ENCODE measurements at places on chromosomes 4 and X.

DNA sequence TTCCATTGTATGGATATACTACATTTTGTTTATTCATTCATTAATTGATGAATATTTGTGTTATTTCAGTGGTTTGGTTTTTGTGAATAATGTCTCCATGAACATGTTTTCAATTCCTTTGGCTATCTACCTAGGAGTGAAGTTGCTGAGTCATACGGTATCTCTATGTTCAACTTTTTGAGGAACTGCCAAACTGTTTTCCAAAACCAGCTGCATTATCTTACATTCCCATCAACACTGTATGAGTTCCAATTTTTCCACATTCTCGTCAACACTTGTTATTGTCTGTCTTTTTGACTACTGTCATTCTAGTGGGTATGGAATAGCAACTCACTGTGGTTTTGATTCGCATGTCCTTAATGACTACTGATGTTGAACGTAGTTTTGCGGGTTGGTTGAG is 388.6 kb upstream of the MAGEB2 start:
- no peak for DNase-seq

DNA sequence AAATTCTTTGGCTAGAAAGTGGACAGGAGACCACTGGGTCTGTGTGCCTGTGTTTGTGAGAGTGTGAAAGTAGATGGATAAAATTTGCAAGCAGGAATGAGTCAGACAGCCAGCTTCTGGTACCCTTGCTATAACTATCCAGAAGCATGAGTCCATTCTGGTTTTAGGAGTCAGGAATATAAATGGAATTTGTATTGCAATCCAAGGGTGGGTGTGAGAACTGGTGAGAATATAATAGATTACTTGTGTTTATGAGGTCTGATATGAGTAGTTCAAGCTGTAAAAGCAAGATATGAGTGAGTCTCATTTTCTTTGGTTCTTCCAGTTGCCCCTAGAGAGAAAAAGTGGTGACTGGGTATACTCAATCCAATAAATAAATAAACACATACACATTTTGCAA is 212.7 kb upstream of the TAPT1 start:
- no peak for DNase-seq

DNA sequence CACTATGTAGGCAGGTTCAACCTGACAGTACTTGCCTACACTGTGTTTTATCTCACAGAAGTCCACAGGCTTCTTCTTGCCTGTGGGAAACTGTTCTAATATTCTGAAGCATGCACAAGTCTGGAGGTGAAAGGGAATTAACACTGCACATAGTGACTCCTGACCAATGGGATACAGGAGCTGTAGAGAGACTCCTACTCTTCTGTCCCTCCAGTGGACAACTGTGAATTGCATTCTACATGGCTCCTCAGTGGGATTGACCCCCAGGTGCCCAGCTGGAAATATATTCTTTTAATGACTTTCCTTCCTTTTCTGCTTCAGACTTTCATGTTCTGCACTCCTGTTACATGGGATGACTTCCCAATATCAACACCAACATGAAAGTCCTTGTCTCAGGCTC is 8.2 kb upstream of the YIPF6 start:
- DNase-seq = no peak

GRCh38 chrX:40471965-40472648 is 108.7 kb upstream of the ATP6AP2 start:
- no peak for DNase-seq

DNA sequence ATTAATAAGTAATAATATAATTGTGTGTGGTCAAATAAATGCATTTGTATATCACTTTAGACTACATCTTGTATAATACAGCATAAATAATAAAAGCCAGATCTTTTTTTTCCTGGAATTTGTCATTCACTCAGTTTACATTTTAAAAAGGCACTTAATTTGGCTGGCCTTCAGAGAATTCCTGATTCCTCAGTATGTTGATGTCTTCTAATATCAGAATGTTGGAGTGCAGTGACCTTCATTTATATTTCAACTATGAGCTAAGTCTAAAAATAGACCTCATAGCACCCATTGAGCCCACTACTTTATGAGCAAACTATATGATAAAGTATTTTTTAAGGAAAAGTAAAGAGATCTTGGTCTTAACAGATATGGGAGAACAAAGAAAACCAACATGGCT is 27.8 kb downstream of the ZNF330 start:
- DNase-seq = no peak

- DNase-seq = peak; percentile 44
Measured at GRCh38 chrX:149470955-149471354, 34.2 kb downstream of the IDS start.

- DNase-seq = no peak
Measured at GRCh38 chr4:2352729-2353221, 65.7 kb downstream of the ZFYVE28 start.

- DNase-seq = no peak
Measured at GRCh38 chrX:39133971-39134370, 332.7 kb downstream of the MID1IP1 start.

DNA sequence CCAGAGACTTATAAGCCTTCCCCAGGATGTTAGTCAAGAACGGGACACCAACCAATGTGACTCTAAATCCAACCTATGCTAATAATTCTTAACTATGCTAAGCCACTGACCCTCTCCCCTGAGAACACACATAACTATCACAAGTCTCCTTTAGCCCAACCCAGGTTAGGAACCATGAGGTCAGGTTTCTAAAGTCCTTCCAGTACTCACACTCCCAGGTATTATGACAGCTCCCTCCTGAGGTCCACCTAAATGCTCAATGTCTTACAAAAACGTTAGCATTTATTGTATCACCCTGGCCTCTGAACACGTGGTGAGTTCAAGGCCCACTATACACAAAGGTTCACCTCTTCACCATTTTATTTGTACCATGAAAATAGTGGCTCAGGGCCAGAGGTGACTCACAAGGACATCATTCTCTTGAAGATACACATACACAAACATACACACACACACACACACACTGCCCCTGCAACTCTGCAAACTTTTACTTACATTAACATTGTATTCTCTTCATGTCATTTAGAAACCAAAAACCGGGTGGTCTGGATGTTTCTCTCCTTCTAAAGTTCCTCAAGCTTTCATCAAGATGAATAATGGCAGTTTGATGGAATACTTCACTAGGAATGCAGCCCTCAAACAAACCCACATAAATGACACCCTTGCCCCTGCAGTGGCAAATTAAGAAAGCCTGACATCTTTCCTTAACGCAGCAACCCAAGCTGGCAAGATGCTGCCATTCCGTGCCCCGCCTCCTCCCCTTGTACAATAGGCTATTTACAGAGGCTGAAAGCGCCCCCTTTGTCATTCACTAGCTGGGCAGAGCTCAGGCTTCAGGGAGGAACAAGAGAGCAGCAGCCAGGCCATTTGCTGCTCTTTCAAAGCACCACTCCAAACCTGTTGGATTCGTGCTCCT is 17.7 kb downstream of the ACSL1 start:
- DNase-seq = no peak

DNA sequence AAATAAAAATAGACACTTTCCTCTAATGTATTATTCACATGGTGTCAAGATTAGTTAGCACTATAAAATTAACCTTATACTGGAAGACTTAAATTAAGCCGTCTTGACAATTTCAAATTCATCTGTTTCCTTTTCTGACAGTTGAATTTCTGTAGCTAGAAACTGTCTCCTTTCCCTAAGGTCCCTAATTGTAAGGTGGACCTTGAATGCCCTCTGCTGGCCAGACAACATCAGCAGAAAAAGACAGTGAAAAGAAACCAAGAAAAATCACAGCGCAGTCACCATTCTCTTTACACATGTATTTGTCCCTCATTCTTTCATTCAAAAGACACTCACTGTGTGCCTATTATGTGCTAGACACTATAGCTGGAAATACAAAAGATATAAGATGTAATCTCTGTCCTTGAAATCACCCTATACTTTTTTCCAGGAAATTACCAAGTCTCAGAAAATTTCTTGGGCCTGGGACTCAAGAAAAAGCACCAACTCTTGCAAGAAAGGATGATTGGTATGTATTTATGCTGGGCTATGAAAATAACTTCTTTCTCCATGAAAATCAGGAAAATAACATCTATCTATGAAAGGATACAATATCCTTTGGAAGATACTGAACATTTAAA is 32.7 kb upstream of the AMBN start:
- peak; percentile 10 for DNase-seq

- DNase-seq = no peak
Measured at GRCh38 chr4:61511716-61512488, 311.8 kb downstream of the ADGRL3 start.

- DNase-seq = no peak
Measured at GRCh38 chr4:97589481-97590196, 553.6 kb downstream of the STPG2 start.

- no peak for DNase-seq
Measured at GRCh38 chrX:26328608-26329319, 112.8 kb downstream of the MAGEB5 start.

DNA sequence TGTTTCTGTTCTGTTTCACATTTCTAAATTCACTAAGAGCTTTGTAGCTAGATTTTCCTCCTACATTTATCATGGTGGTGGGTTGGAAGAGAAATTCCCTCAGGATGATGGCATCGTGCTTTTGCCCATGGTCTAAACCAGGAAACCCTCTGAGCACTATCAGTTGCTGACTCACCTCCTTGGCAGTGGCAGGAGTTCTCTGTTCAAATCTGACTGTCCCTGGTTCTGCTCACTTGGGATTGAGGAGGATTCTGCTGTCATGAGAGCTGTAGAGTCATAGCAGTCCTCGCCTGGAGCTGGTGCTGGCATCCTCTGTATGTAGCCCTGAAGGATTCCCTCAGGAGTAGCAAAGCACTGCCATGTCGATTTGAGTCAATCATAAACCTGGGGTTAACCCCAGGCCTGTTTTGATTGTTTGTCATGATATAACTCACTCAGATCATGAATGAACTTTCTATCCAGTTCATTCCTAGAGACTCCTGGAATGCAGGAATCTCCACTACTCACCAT is 9.4 kb downstream of the TEX13A start:
- DNase-seq = no peak

DNA sequence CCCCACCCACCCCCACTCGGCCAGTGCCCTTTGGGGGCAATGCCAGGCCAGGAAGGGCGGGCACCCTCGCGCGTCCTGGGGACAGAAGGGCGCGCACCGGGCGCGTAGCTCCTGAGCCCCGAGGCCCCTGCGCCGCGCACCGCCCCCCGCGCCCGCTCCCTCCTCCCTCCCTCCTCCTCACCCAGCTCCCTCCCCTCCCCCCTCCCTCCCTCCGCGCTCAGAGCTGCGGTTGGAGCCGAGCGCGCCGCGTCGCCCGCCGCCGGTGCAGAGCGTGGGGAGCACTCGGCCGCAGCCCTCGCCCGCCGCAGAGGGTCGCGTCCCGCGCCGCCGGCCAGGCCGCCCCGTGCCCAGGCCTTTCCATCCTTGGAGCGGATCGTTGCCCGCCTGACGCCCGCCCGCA is at the start of gene ATP2B3:
TSS of gene ATP2B3 (plus strand) at position 220 of the 400 bp plus-strand sequence. CDS start 18,606 bp downstream, outside the sequence.
- DNase-seq = no peak

GRCh38 chr4:3122081-3122563 is 47.6 kb downstream of the HTT start:
- no peak for DNase-seq

GRCh38 chr4:1582227-1582626 is 101.9 kb downstream of the FAM53A start:
- DNase-seq = peak; percentile 40

GRCh38 chr4:6769233-6769988 is 13.1 kb upstream of the KIAA0232 start:
- no peak for DNase-seq

GRCh38 chr4:159977907-159978617 is 875.2 kb downstream of the RAPGEF2 start:
- DNase-seq = no peak

GRCh38 chrX:104695593-104695992 is 129.6 kb downstream of the IL1RAPL2 start:
- DNase-seq = no peak

GRCh38 chrX:119399772-119400101 is 601 bp downstream of the SLC25A43 start:
- no peak for DNase-seq

- DNase-seq = no peak
Measured at GRCh38 chr4:155073852-155074251, 134.6 kb upstream of the NPY2R start.

GRCh38 chr4:27304751-27305150 is 444.1 kb downstream of the STIM2 start:
- DNase-seq = no peak

GRCh38 chr4:134905061-134905460 is 703.5 kb upstream of the PABPC4L start:
- DNase-seq = no peak

- no peak for DNase-seq
Measured at GRCh38 chrX:95716841-95717240, 967.8 kb upstream of the DIAPH2 start.

DNA sequence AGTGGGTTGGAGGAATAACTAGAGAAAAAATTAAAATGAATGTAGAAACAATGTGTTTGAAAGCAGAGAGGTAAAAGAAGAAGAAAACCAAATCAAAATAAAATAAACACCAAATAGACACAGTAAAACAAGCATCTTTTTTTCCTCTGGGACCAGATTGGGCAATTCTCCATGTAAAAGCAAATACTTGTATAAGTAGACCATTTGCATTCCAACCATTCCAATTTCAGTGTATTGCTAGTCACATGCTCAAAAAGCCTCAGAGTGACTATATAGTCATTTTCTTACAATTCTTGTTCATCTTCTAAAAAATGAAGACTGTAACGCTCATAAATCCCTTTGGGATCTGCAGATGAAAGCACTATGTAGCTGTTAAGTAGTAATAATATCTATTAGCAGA is 969.5 kb downstream of the PCDH18 start:
- no peak for DNase-seq

DNA sequence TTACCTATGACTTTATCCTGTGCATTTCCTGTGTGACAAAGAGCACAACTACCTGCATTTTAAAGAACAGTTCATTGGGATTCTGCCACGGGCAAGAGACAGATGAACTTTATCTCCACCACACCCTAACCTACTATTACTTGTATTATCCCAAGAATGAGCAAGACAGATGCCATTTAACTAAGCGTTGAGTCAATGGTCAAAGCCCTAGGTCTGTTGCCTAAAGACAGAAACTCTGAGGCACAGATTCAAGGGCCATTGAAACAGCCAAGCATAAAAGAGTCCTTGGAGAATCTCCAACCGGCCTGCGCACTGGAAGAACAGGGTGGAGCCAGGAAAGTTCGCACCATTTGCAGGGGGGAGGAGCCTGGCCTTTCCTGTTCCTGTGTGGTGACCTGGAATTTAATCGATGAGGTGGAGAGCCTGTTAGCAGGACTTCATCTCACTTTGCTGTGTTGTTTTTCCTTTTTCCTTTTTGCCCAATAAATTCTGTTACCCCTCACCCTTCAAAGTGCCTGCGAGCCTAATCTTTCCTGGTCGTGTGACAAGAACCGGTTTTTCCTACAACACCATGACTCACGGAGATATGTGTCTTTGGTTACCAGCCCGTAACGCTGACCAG is 146.4 kb upstream of the DIAPH2 start:
- DNase-seq = no peak

DNA sequence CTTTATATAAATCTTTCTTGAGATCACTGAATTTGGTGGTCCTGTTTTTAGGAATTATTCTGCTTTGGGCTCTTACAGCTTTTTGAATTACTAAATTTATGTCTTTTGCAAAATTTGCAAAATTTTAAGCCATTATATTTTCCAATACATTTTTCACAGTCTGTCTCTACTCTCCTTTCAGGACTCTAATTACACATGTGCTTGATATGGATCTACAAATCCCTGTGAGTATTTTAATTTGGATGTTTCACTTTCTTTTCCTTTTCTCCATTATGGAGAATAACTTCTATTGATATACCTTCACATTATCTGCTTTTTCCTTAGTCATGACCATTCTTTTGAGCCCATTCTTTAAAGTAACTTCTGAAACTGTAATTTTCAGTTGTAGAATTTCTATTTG is 315.4 kb downstream of the DCAF12L2 start:
- no peak for DNase-seq

- DNase-seq = no peak
Measured at GRCh38 chr4:20253735-20254409, 2.2 kb downstream of the SLIT2 start.
